G401 (cell line): ENCODE measurements at places on chromosomes 2 and 18.

- DNase-seq: no peak
Measured at GRCh38 chr2:42804891-42805290, 12.5 kb upstream of the HAAO start.

- no peak for DNase-seq
Measured at GRCh38 chr2:133526530-133527300, 41.5 kb downstream of the NCKAP5 start.

GRCh38 chr18:56921896-56922480, 224.9 kb upstream of the BOD1L2 start:
- DNase-seq: no peak

GRCh38 chr2:98025481-98026037, 29.8 kb upstream of the TMEM131 start:
- no peak for DNase-seq
